ENCODE measurements at places on chromosomes 3 and 15. TPM values are rescaled to one million over a fixed set of nuclear protein-coding genes. Genes with fewer than 3 reads are reported as not detected.

- DNase-seq, result no peak
Observed at GRCh38 chr3:18840535-18841137, 307.7 kb upstream of the KCNH8 start.

DNA sequence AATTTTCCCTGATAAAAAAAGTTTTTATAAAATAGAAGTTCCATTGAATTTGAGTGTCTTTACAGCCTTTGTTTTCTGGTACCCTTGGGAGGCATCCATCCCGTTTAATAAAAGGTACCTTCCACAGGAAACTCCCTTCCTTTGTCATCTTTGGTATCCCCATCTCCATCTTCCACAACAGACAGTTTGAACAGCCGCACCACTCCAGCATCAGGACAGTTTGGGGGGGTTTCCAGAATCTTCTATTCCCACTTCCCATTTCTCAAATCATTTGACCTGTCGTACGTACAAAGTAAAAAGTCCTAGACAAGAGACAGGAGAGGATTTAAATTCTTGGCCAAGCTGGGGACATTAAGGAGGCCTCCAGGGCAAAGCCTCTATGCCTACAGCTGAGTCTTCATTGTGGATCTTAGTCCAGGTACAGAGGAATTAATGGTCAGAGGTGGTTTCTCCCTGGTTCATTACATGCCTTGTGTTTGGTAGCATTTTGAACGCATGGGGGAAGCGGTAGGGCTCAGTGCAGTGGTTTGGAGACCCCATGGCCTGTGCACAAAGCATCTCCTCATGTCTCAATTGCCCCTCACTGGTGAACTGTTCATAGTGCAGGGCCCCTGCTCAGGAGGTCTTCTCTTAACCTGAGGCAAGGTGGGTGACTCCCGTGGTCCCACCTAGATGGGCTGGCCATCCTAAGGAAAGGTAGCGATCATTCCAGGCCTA lies 19.4 kb upstream of the BCL2A1 start:
- no peak for DNase-seq

DNA sequence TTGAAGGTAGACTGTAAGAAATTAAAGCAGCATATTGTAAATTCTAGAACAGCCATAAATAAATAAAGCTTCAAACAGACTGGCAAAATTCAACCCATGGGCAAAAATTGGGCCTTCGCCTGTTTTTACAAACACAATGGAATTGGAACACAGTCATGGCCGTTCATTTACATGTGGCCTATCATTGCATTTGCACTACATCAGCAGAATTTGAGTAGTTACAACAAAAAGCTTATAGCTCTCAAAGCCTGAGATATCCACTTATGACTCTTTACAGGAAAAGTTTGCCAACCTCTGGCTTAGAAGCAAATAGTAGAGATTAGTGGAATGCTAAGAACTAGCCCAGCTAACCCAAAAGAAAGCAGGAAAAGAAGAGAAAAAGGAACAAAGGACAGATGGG lies 139.6 kb upstream of the SKOR1 start:
- no peak for DNase-seq

Gene DUOX2
- total RNA-seq, result 0.05 TPM

Gene CD200
- total RNA-seq, result 1.1 TPM

All from left ventricle myocardium inferior (tissue), 1 donor.